ENCODE measurements at places on chromosomes 12 and 14. TPM values are rescaled to one million over a fixed set of nuclear protein-coding genes. Genes with fewer than 3 reads are reported as not detected.

DNA sequence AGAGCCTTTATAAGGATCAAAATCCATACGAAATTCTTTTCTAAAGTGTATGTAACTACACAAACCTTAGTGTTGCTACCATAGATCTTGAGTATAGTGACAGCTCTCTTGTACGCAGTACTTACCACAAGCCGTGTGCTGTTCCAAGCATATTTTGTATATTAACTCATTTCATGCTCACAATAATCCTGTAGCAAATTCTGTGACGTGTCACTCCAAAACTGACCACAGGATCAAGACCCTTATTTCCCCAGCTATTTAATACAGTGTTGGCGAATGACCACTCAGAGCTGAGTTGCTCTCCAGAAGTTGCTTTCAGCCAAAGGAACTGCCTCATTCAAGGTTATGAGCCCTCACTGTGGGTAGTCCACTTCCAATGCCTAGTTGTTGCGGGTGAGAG is 169.8 kb downstream of the BTG1 start:
- no peak for DNase-seq

GRCh38 chr12:14960548-14961465 is 594 bp downstream of the ARHGDIB start:
- DNase-seq, result no peak

IQSEC3 gene
- polyA plus RNA-seq, result 8.0 TPM

SERPINA1 gene
- 91.7 TPM for polyA plus RNA-seq

Measured in renal cortex interstitium (tissue), 15 donors.